ENCODE measurements at places on chromosomes 2 and 18. TPM values are rescaled to one million over a fixed set of nuclear protein-coding genes. Genes with fewer than 3 reads are reported as not detected.

Gene ASB3
- 32.9 TPM for total RNA-seq

Gene RAD51AP2
- total RNA-seq, result 0.16 TPM

Gene NAGK
- 70.3 TPM for total RNA-seq

Gene SERPINB10
- total RNA-seq, result not detected

DNA sequence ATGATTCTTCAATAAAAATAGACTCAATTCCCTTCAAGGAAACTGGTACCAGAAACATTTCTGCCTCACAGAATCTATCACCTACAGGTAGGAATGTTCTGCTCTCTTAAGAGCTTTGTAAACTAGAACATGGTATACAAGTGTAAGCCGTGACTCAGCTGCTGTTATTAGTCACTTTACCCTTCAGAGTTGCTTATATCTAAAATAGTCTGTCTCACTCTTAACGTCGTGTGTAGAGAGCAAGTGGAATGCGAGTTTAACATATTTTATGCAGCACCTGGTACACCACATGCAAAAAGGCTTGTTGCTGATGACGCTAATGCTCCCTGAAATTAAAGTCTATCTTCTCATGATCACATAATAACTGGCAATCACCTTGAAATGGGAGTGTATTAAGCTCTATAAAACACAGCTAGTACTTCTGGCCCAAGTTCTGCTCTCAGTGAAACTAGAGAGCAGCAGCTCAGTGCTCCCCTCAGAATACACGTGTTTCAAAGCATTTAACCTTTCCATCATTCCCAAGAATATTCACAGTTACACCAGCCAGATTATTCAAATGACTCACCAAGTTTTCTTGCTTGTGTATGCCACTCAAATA lies 420.0 kb downstream of the ZEB2 start:
- no peak for DNase-seq

- no peak for DNase-seq
Observed at GRCh38 chr18:60891936-60892335, 441.3 kb upstream of the CDH20 start.

DNA sequence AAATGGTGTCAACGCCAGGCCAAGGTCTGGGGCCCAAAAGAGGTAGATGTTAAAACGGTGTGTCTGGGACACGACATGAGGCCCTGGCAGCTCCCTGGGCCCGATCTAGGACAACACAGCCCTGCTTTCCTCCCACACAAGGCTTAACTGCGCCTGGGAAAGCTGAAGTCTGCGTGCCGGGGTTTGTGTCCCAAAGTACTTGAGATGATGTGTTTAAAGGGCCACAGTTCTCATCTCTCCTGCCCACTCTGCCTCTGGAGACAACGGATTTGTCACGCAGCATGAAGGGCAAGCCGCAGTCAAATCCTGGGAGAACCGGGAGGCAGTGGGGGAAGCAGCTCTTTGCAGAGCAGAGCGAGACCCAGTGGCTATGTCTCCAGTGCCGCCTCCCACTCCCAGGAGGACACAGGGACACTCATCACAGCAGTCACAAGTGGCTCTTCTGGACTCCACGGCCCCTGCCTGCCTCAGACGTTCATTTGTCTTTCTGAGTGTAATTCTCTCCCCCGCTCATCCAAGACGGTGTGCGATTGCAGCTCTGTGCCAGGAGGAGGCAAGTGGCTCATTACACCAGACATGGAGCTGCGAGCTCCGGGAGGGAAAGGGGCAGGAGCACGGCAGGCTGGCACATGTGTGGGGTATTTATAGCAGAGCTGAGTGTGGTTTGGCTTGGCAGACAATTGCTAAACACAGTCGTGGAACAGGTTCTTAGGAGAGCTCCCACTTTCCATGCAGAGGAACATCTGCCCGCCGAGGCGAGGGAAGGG lies 57.7 kb upstream of the SEMA4C start:
- DNase-seq, result no peak
